ENCODE measurements at places on chromosomes 6 and 20. TPM values are rescaled to one million over a fixed set of nuclear protein-coding genes. Genes with fewer than 3 reads are reported as not detected.

CYP21A2 gene
- total RNA-seq, result not detected

OR2H2 gene
- not detected for total RNA-seq

TRIM27 gene
- total RNA-seq, result 69.2 TPM

MDFI gene
- total RNA-seq, result 6.7 TPM

IL17A gene
- not detected for total RNA-seq

RIPPLY2 gene
- not detected for total RNA-seq

ACOT13 gene
- 2.6 TPM for total RNA-seq

NMBR gene
- not detected for total RNA-seq

RNF8 gene
- total RNA-seq, result 6.0 TPM

C20orf202 gene
- total RNA-seq, result not detected

TP53TG5 gene
- not detected for total RNA-seq

TMEM217 gene
- total RNA-seq, result not detected

PRPH2 gene
- total RNA-seq, result 1.0 TPM

BNIP5 gene
- total RNA-seq, result 0.33 TPM

SPTLC3 gene
- 18.4 TPM for total RNA-seq

GTSF1L gene
- not detected for total RNA-seq

BPHL gene
- total RNA-seq, result 21.8 TPM

RAD21L1 gene
- total RNA-seq, result not detected

NKX2-4 gene
- not detected for total RNA-seq

SLC17A3 gene
- total RNA-seq, result not detected

ABHD12 gene
- total RNA-seq, result 106 TPM

MICA gene
- total RNA-seq, result 10.9 TPM

MROH8 gene
- 0.78 TPM for total RNA-seq

AGPAT4 gene
- total RNA-seq, result 2.6 TPM

TUBB2B gene
- total RNA-seq, result 10.6 TPM

ZNF451 gene
- total RNA-seq, result 35.0 TPM

WFDC10B gene
- total RNA-seq, result not detected

CST4 gene
- not detected for total RNA-seq

VSX1 gene
- 0.66 TPM for total RNA-seq

ZNF831 gene
- 0.66 TPM for total RNA-seq

Measured in body of pancreas (tissue), 4 donors.